Central memory CD8-positive, alpha-beta T cell (primary cell): ENCODE measurements at places on chromosomes 7 and 10.
A peak's percentile ranks its signal among the peaks of the same experiment; 100 is the strongest.

DNA sequence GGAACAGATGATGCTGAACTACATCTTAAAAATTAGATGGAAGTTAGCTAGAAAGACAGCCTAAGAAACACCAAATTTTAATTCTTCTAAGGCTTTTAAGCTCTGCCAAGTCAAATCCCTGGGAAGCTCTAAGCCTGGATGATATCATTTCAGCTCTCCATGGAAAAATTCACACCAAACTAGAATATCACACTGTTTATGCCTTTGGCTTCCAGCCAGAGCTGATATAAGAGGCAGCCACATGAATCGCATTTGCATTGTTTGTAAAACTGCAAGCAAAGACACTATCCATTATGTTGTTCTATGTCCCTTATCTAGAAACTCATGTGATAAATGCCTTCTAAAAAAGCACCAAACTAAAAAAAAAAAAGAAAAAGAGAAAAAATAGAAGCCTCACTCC, 430.4 kb downstream of the GRID1 start:
- DNase-seq: no peak

DNA sequence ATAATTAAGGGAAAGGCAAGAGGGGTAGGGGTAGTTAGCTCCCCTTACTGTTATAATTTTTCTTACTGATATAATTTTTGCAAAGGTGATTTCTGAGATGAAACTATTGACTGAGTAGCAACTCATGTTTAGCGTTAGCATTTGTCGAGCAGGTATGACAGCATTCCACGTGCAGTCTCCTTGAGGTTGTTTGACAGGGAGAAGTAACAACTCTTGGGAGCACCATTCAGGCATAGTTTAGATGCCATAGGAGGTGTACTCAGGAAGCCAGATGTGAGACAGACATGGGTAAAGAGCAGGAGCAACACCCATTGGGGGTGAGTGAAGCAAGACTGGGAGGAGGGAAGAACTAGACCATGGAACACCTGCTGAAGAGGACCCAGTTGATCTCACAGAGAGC, 96.6 kb upstream of the KLF6 start:
- no peak for DNase-seq

GRCh38 chr10:18542832-18543231, 108.6 kb downstream of the NSUN6 start:
- no peak for DNase-seq

DNA sequence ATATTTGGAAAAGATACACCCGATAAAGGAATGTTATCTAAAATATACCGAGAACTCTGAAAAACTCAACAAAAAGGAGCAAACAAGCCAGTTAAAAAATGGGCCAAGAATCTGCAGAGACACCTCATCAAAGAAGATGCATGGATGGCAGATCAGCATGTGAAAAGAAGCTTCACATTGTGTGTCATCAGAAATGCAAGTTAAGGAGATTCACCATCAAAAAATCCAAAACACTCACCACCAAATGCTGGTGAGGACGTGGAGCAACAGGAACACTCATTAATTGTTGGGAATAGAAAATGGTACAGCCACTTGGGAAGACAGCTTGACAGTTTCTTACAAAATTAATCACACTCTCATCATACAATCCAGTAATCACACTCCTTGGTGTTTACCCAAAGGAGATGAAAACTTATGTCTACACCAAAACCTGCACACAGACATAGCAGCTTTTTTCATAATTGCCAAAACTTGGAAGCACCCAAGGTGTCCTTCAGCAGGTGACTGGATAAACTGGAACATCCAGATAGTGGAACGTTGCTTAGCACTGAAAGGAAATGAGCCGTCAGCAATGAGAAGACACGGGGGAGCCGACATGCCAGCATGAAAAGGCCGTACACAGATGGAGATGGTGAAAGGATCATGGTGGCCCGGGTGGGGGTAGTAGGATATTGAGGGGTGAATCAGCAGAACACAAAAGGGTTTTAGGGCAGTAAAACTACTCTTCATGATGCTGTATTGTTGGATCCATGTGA, 27.9 kb upstream of the PWWP2B start:
- no peak for DNase-seq

GRCh38 chr7:85600395-85600794, 413.5 kb upstream of the SEMA3D start:
- no peak for DNase-seq

DNA sequence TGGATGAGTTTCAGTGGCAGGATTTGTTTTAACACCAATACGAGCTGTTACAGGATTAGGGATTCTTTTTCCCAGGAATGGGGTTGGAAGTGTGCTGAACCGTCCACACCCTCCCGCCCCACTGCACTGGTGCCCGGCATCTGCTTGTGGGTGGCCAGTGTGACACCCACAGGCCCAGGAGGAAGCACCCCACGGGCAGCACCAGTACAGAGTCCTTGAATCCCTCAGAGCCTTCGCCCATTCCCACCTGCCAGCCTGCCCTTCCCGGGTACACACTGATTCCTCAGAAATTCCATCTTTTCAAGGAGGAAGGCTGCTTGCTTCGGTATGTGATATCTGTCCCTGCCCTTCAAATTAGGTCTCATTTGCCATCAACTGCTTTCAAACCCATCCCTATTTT, 15.4 kb downstream of the INSIG1 start:
- DNase-seq: no peak

- DNase-seq: no peak
Observed at GRCh38 chr10:25952857-25953256, 18.8 kb downstream of the MYO3A start.

GRCh38 chr7:6221340-6222319, 50.8 kb downstream of the CYTH3 start:
- DNase-seq: peak; percentile 37

GRCh38 chr7:29249860-29250259, 55.3 kb downstream of the CHN2 start:
- DNase-seq: no peak

DNA sequence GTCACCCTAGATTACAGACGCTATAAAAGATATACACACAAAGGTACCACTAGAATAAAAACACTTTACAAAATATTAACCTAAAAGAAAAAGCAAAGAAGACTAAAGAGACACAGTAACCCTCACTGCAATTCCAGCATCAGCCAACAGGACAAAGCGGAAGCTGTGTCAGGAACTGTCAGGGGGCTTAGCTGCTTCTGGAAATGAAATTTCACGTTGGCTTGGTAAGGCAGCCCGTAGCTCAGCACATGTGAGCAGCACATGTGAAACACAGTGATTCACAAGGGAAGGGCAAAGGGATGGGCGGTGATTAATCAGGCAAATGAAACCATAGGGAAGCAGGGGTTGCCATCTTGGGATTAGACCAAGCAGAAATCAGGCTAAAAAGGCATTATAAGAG, 195.4 kb downstream of the MGMT start:
- DNase-seq: no peak

GRCh38 chr10:124909563-124909962, 32.4 kb upstream of the ZRANB1 start:
- no peak for DNase-seq

DNA sequence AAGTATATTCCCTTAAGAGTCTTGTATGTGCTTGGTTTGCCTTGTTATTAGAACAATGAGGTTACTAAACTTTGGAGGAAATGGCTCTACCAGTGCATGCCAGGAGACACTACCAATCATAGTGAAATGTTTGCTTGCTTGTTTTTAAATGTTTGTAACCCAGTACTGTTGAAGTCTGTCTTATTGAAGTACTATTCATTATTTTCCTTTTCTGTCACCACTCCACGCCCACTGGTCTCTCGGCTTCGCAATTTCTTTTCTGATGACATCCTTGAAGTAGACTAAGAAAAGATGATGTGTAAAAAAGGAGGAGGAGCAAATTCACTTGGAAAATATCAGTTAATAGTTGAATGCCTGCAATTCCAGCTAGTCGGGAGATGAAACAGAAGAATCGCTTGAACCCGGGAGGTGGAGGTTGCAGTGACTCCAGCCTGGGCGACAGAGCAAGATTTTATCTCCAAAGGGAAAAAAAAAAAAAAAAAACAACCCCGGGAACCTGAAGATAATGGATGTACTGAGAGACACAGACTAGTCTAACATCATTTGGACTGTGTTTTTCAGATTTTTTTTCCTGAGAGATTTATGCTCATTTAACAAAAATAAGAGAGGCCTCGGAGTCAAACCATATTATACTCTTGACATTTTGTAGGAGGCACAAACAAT, 959.4 kb downstream of the PCDH15 start:
- DNase-seq: no peak

DNA sequence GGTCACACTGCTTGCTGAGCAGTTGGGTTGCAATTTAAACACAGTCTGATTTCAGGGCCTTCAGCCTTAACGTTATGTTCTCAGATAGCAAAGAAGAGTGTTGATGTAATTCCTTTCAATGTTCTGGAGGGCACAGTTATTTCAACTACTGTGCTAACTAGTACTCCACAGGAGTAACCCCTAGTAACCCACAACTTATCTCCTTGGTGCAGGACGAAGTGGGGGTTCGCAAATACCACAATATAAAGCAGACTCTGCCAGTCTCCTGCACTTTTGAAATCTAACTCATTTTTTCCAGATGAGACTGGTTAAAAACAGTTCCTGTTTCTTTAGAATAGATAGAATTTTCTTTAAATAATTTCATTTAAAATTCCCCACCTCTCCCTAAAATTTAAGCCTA, 47.1 kb upstream of the NCAPG2 start:
- no peak for DNase-seq

- DNase-seq: no peak
Observed at GRCh38 chr7:7713730-7714129, 4.7 kb downstream of the RPA3 start.

GRCh38 chr7:109745677-109746410, 1176.2 kb downstream of the DNAJB9 start:
- DNase-seq: no peak

DNA sequence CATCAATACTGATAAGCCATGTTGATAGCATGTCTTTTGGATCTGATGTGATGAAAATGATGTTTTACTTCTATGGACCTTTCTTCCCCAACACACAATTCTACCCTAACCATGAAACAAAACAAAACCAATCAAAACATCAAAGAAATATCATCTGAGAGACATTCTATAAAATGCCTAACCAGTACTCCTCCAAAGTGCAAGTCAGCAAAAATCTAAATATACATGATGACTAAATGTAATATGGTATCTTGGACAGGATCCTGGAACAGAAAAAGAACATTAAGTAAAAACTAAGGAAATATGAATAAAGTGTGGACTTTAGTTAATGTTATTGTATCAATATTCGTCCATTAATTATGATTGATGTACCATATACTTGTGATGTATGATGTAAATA, 625.1 kb downstream of the MAGI2 start:
- no peak for DNase-seq

DNA sequence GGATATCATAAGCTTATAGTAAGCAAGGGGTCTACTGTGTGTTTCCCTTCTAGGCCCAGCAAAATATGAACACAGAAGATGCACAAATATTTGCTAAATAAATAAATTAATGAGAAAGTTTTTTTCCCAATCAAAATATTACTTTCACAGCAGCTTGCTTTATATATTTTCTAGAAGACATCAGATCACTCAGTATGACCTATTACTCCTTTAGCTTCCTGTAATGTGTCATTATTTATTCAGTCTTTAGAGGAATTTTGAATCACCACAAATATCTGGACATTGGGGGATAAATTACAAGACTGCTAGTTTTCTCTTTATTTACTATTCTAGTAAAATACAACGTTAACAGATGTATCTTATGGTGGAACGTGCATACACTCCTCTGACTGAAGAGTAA, 765.8 kb upstream of the POM121L12 start:
- DNase-seq: no peak

GRCh38 chr10:71916827-71917226, 47.4 kb upstream of the CHST3 start:
- DNase-seq: no peak

- no peak for DNase-seq
Observed at GRCh38 chr7:10734595-10734994, 239.1 kb upstream of the PHF14 start.

- DNase-seq: no peak
Observed at GRCh38 chr10:47160967-47161366, 139.0 kb upstream of the GDF10 start.

DNA sequence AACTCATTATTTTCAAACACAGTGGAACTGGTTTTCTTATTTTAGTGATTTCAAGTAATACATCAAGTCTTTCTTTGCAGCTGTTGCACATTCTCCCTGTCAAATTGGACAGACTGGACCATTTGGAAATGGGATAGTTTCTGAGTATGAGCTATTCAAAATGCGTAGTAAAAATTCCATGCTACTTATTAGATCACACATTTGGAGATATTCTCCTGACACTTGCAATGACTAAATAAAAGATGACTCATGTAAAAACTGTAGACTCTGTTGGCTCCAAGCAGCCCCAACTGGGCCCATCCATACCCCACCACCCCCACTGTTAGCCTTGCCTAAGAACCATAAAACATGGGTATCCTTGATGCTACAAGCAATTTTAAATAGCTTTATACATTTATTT, 25.9 kb upstream of the BICC1 start:
- DNase-seq: no peak

GRCh38 chr10:98144985-98145384, 10.5 kb downstream of the R3HCC1L start:
- no peak for DNase-seq

DNA sequence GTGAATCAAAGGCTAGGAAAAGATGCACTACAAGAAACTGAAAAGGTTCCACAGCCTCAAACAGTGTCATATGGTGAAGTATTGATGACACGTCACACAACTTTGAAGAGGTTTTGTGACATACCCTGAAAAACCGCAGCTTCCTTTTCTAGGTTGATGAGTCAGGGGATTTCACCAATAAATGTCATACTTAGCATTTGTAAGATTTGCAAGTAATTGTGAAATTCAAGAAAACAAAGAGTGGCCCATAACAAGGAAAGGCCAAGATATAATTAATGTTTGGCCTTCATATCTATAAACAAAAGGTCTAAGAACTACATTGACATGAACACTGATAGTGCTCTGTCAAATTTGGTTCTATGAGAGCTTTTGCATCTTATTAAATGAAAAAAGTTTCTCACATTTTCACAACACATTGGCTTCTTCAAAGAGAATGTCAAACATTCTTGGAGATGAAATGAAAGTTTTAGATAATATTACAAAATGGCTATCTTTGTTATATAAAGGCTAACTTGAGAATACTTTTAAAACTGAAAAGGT, 62.0 kb upstream of the NAMPT start:
- peak; percentile 60 for DNase-seq
